ENCODE measurements at places on chromosomes 12 and 14.

GRCh38 chr14:68442828-68443629, 349.8 kb downstream of the ZFP36L1 start:
- no peak for ATAC-seq

- ATAC-seq, result no peak
Observed at GRCh38 chr12:93448796-93449195, 7.0 kb upstream of the UBE2N start.

DNA sequence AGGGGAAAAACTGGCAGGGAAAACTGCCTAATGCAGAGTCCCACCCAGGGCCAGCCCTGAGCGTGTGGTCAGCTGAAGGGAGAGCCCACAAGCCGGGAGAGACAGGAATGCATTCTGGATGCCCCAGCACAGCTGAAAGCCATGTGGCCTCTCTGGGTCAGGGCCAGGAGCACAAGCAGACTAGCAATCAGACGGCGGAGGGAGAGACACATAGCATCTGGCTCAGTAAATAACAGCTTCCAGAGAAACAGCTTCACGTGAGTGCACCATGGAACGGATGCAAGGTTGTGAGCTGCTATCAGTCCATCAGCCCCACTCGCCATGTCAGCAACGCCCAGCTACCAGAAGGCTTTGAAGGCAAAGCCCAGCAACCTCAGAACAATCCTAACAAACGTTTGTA, 28.2 kb upstream of the TMEM106C start:
- ATAC-seq, result no peak

DNA sequence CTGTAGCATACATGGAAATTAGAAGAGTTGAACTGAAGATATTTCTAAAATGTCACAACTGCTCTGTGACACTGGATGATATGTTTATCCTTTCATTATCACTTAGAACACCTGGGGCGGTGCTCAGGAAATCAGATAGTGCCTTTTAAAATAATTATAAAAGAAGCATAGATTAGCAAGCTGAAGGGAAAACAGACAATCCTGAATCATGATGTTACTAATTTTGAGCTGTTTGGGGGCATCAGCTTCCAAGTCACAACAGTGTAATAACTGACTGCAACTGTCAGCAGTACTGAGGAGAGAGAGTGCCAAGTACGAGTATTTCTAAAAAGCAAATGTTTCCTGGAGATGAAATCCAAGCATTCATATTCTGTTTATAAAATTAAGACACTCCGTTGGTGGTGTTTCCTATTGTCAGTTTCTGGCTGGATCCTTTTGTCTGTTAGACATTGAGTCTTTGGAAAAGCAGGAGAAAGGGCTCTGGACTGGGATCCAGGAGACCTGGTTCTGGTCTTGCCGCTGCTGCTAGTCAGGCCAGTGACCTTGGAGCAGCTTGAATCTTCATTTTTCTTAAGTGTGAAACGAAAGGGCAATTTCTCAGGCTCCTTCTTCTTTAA, 380.1 kb downstream of the EGLN3 start:
- ATAC-seq, result no peak

DNA sequence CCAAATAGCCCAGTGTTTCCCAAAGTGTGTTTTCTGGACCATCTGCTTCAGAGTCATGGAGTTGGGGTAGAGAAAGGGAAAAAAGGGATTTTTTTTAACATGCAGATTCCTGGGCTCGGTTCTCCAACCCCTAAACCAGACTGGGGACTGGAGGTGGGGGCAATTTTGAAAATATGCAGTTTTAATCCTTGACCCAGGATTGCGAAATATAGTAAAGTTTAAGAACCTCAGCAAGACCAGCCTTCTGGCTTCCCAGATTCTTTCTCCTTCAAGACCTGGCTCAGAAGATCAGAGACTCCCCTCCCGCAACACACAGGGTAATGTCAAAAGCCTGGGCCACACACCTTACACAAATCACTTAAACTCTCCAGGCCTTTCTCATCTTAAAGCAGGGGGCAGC, 150.1 kb downstream of the PAH start:
- ATAC-seq, result no peak

GRCh38 chr12:65171073-65171472, 1.7 kb downstream of the LEMD3 start:
- ATAC-seq, result no peak

GRCh38 chr12:75870878-75871277, 160.7 kb downstream of the PHLDA1 start:
- ATAC-seq, result no peak

- ATAC-seq, result no peak
Observed at GRCh38 chr12:66142826-66143225, 12.3 kb upstream of the LLPH start.

DNA sequence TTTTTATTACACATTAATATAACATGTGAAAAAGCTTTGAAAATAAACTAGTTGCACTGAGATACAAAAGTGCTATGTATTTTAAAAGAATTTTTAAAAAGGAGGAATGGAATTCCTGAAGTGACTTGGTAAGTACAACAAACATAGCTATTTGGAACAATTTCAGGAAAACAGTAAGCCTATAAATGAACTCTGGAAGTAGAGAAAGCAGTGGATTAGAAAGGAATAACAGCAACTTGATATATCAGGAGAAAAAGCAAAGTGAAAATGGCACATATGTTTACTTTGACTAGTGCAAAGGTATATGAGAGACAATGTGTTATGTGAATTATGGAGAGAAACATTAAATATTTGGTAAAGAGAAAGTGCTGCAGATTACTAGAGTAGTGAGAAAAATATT, 811.7 kb downstream of the C12orf50 start:
- no peak for ATAC-seq

GRCh38 chr14:103393676-103394626, 8.7 kb downstream of the MARK3 start:
- ATAC-seq, result no peak

DNA sequence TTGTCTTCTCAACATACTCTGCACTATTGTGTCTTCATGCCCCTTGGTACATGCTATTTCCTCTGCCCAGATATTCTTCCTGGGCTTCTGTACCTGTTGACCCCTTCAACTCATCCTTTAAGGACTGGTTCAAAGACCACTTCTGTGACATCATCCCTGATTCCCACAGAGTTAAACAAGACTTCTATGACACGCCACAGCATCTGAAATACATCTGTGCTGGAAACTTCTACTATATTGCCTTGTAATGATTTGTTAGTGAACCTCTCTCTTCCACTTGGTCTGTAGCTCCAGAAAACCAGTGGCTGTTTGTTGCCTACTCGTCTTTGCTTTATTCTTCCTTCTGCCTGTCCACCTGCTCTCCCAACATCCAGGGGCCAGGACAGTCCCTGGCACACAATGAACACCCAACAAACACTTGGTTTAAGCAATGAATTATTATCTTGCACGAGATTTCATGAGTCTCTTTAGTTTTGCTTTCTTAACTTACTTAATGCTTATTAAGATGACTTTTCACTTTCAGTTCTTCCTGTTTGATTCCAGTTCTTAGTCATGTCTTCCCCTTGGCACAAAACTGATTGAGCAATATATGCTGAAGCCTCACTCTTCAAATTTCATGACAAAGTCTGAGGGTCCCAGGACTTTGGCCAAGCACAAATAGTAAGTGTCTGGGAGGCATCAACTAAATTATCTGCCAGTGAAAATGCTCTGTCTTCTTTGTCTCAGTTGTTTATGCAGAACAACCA, 485.9 kb downstream of the APAF1 start:
- ATAC-seq, result no peak

DNA sequence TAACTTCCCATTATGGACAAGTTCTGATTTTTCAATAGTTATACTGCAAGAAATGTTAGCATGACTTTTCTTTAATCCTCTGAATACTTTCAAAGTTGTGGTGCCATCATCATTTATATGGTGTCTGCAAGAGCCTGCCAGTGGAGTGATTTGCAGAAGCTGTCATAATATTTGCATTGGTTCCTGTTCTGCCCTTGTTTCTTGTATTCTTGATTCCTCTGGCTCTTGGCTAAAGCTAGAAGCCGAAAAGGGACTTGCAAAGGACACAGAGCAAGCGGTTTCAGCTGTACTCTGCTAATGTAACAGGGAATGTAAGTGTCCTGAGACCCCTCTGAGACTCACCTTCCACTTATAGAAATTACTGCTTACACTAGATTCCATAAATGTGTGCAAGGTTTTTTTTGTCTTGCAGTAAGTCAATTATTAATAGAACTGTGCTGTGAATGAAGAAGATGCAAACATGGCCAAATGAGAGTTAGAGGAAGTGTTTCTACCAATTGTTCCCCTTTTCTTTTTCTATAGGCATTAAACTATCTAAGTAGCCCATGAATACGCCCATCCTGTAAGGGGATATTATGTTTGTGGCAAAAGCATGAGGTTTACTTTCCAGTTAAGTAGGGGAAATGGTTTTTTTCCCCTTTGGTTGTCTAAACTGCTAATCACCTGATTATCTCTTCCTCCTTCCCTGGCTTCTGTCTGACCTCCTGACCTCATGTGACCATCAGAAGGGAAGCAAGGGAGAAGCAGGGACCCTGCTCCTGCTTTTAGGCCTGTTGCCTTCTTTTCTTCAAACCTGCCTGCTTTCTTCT, 5.3 kb downstream of the DYRK4 start:
- no peak for ATAC-seq

- no peak for ATAC-seq
Observed at GRCh38 chr12:92628476-92628875, 74.3 kb upstream of the PLEKHG7 start.

- ATAC-seq, result no peak
Observed at GRCh38 chr12:117686911-117687377, 281.8 kb downstream of the KSR2 start.

GRCh38 chr14:61196034-61196433, 85.1 kb downstream of the TMEM30B start:
- no peak for ATAC-seq

Measured in activated T-helper 17 cell treated with anti-CD3 and anti-CD28 coated beads, Interleukin-2, amount 50 U/mL, for 72 hours (primary cell).